NCI-H1694 (cell line): ENCODE measurements at places on chromosomes 5 and 9.

GRCh38 chr5:59390989-59391388, 502.5 kb downstream of the PDE4D start:
- DNase-seq = no peak

DNA sequence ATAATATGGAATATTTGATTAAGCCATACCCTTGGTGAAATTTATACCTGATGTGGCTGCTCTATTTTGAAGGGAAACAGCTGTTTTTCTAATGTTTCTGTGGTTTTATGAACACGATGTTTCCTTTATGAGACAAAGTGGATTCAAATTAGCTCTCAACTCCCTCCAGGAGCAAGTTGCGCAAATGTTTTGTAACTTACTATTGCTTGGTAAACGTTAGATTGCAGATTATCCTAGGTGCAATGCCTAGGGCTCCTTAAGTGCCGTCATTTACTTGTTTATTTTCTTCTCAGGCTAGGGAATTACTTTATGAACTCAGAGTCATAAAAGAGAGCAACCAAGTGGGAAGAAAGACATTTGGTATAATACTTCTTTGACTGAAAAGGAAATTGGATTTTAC, 763.1 kb downstream of the TAF11L14 start:
- no peak for DNase-seq

DNA sequence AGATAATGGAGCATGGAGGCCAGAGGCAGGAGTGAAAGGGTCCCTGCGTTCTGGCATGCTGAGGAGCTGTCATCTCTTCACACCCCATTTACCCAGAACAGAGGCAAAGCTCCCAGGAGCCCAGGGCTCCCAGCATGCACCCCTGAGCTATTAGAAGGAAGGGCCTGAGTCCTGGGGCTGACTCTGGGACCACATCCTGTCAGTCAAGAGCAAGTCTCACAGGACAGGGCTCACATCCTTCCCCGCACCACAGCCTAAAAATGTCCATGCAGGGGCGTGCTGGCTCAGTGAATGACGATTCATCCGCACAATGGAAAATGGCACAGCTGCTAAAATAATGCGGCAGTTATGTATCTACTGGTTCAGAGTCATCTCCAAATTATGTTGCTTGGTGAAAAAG, 31.4 kb downstream of the CAMK2A start:
- no peak for DNase-seq

DNA sequence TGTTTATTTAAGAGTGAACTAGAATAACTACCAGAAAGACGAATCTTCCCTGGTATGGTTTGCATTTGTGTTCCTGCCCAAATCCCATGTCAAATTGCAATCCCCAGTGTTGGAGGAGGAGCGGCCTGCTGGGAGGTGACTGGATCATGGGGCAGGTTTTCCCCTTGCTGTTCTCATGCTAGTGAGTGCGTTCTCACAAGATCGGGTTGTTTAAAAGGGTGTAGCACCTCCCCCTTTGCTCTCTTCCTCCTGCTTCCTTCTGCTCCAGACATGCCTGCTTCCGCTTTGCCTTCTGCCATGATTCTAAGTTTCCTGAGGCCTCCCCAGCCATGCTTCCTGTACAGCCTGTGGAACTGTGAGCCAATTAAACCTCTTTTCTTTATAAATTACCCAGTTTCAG, 210.3 kb upstream of the TBC1D2 start:
- DNase-seq = no peak

GRCh38 chr5:134517553-134517952, 7.9 kb upstream of the JADE2 start:
- DNase-seq = no peak

DNA sequence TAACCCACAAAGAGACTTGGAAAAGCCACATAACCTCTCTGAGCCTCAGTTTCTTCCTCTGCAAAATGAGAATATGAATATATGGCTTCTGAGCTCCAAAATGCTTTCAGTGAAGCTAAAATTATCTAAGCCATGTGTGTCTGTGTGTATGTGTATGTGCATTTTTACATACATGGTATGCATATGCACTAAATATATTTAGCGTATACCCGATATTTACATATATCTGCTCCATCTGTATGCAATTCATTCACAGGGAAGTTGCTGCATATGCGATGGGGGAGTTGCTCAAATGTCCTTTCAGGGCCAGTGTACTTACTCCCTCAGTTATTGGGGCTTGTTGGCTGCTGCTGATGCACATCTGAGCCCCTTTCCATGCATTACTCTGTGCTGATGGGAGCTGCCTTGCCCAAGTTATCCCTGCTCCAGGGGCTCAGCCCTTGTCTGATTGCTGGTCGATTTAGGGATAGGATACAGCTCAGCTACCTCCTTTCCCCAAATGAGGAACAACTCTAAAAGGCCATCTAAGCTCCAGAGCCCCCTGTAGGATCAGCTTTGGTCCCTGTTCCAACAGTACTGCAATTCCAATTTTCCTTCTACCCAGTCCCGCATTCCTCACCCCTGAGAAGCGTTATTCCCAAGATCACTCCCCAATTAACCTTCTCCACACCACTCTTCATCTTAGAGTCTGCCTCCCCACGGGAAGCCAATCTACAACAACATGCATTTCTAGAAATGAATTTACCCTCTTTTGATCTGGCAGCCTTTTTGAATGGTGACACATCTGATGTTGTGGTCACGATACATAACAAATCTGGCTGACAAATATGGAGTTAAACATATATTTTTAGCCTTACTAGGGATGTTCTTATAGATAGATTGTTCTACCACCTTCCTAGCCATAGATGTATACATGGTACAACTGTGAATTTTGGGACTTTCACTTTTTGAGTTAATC, 15.9 kb downstream of the RHOBTB3 start:
- no peak for DNase-seq
